ENCODE measurements at places on chromosomes 1 and 21.

DNA sequence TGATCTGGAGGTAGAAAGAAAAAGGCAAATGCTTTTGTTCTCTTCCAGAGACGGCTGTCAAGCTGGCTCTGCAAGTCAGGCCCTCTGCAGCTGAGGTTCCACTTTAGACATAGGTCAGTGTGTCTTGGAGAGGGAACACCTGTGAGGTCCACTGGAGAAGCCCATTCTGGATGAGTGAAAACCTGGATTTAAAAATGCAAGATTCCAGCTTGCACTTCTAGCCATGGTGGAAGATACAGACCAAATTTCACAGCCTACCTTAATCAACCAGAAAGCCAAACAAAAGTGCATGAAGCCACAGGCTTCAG, 35.0 kb downstream of the AGPAT3 start:
- H3K36me3 ChIP-seq, result peaks cover 33% of the 10 kb centered on the region
- H3K4me3 ChIP-seq, result no peak overlapping the region
- H3K27ac ChIP-seq, result no peak overlapping the region
- no peaks in the 10 kb centered on the region for H3K27me3 ChIP-seq

DNA sequence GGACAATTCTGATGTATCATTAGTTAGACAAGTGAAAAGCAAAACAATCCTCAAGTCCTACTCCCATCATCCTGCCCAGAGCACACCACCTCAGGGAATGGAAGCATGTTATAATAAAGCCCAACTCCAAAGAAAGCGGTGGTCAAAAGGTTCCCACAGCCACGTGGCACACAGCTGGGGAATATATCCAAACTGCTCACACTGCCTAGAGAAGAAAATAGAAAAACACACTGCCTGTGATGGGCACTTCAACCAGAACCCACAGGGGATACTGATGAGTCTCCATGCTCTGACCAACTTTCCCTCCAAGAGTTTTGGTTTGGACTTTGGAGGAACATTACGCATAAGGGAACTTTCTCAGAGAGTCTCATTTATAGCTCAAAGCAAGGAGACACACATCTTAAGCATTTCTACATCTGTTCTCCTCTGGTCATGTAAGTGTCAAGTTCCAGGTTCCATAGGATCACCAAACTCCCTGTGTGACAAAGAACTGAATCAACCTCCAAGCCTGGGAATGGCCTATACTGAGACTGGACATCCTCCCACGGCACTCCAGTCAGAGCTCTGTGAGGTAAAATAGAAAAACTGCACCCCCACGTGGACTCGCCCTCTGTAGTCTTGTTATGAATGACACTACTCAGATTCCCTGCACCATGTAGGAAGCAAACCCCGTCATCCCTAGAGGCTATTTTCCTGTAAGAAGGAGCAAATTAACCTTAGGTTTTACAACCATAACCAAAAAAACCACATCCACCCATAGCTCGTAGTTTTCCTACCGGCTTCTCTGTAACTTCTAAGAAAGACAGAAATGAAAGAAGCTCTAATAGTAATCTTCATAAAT, 12.2 kb downstream of the DSTYK start:
- H3K4me1 ChIP-seq, result peaks cover 3% of the 10 kb centered on the region
- H3K36me3 ChIP-seq, result no peaks in the 10 kb centered on the region
- no peak overlapping the region for H3K4me3 ChIP-seq
- DNase-seq, result no peak

- no peak overlapping the region for H3K4me3 ChIP-seq
- H3K36me3 ChIP-seq, result peaks cover 3% of the 10 kb centered on the region
- no peaks in the 10 kb centered on the region for H3K27me3 ChIP-seq
- DNase-seq, result no peak
- no peaks in the 10 kb centered on the region for H3K4me1 ChIP-seq
These were observed 57.1 kb upstream of the ADAM30 start for GRCh38 chr1:119953266-119953998.

- H3K4me3 ChIP-seq, result no peak overlapping the region
- no peak for DNase-seq
- H3K36me3 ChIP-seq, result no peaks in the 10 kb centered on the region
These were observed 2.2 kb downstream of the PHC2 start for GRCh38 chr1:33428661-33429060.

- no peaks in the 10 kb centered on the region for H3K27me3 ChIP-seq
- H3K27ac ChIP-seq, result no peak overlapping the region
- no peaks in the 10 kb centered on the region for H3K36me3 ChIP-seq
- DNase-seq, result no peak
- H3K4me3 ChIP-seq, result no peak overlapping the region
These were observed 63.2 kb downstream of the PRDM2 start for GRCh38 chr1:13763222-13763621.
